PC-9 (cell line): ENCODE measurements at places on chromosomes 5 and 9. TPM values are rescaled to one million over a fixed set of nuclear protein-coding genes. Genes with fewer than 3 reads are reported as not detected.

DNA sequence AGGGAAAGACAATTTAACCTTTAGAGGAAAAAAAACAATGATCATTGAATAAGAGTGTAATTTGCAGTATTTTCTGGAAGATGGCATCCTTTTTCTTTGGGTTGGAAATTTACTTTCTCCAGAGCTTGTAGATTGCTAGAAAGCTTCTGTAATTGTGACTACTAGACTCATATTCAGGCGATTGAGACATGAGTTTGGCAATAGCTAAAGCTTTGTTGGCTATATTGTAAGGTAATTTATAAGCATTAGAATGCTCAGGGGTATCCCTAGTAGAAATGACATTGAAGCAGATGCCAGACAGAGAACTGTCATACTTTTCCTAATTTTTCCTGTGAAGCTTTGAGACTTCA, 115.3 kb downstream of the UNC13B start:
- no peak for DNase-seq
- no peak overlapping the region for H3K27ac ChIP-seq
- no peaks in the 10 kb centered on the region for H3K4me1 ChIP-seq
- no peak overlapping the region for H3K4me3 ChIP-seq
- H3K27me3 ChIP-seq: no peaks in the 10 kb centered on the region

- DNase-seq: no peak
- H3K4me3 ChIP-seq: no peak overlapping the region
- peaks cover 68% of the 10 kb centered on the region for H3K27me3 ChIP-seq
- no peaks in the 10 kb centered on the region for H3K4me1 ChIP-seq
These were observed 20.6 kb downstream of the B4GALT7 start for GRCh38 chr5:177620560-177620959.

Gene WDR38
- not detected in 2 replicates for total RNA-seq

GRCh38 chr9:136754059-136754572, 3.9 kb downstream of the LCN8 start:
- H3K4me1 ChIP-seq: no peaks in the 10 kb centered on the region
- DNase-seq: no peak
- peaks cover 52% of the 10 kb centered on the region for H3K27me3 ChIP-seq
- no peak overlapping the region for H3K27ac ChIP-seq
- no peak overlapping the region for H3K4me3 ChIP-seq
- H3K36me3 ChIP-seq: no peaks in the 10 kb centered on the region

Gene NSG2
- total RNA-seq: not detected in 2 replicates

DNA sequence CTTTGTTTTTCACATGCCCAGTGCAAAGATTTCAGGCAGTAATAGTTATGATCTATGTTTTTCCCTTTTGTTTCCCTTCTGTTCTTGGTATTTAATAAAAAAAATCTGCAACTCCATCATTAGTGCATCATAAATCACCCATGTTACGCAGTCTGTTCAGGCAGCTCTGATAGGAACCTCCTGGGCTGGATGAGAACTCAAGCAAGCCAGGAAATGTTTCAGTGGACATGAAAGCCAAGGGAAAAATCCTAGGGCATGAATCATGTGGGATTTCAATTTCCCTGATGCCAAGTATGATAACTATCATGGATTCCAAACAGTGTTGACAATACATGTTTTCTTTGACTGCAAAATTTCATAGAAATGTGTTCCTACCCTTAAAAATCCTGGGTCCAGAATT, 119.7 kb upstream of the TARS1 start:
- H3K27me3 ChIP-seq: no peaks in the 10 kb centered on the region
- H3K4me3 ChIP-seq: no peak overlapping the region
- no peaks in the 10 kb centered on the region for H3K36me3 ChIP-seq
- no peaks in the 10 kb centered on the region for H3K4me1 ChIP-seq
- no peak for DNase-seq
